Amniotic stem cell (primary cell): ENCODE measurements at places on chromosomes 6 and 20.

DNA sequence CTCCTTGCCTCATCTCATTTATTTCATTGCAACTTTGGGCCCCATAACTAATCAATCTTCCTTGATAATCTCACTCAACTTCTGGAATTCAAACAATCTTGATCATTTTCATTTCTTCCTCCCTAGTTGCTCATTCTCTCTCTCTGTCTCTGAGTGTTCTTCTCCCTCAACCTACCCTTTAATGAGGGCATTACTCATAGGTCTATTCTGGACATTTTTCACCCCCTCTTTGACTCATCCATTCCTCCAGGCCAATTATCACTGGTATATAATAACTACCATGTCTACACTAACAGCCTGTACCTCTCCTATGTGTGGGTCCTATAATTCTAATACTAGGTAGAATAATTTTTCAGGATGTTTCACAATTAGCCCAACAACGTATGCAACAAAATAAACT, 78.8 kb downstream of the COL21A1 start:
- DNase-seq, result no peak

DNA sequence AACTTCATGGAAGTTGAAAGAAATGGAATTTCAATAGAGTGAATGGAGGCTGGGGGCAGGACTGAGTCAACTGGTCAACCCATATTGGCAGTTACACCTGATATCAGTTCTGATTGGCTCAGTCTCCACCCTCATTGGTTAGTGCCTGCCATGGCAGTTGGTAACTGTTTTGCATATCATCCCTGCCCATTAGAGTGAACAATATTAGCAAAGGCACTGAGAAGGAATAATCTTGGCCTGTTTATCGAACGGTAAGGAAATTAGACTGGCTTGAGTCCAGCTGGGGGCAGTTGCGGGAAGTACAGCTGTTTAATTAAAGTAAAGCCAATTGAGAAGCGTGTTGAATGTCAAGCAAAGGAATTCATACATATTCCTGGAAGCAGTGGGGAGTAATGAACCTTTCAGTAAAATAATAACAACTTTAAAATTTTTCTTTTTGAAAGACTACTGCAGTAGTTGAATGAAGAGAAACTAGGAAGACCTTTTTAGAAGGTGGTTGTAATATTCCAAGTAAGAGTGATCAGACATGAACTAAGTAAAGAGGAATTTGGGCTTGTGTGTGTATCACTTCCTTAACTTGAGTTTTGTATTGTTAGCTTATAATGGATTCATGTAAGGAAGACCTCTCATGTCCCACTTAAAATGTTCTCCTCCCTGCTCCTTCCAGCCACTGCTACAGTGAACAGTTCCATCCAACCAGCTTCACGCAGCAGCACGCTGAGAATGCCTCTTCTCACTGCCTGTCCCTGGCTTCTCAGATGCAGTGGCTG, 17.2 kb upstream of the FAM50B start:
- DNase-seq, result no peak

- DNase-seq, result no peak
Measured at GRCh38 chr20:21512634-21513180, 1.2 kb downstream of the NKX2-2 start.

DNA sequence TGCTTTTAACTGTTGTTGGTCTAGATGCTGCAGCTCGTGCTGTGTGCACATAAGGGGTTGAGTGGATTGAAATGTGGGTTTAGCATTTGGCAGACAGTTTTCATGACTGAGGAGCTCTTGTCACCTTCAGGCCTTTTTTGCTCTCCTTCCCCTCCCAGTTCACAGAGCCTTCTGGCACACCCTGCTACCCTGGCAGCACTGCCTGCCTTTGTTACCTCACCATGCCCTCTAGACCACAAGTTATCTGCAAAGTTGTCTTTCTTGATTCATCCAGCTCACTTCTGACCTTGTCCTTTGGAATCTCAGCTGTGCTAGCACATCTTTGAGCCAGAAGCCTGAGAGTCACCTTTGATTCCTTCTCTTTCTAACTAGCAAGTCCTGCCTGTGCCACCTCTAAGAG, 348.9 kb upstream of the ZFP64 start:
- no peak for DNase-seq

DNA sequence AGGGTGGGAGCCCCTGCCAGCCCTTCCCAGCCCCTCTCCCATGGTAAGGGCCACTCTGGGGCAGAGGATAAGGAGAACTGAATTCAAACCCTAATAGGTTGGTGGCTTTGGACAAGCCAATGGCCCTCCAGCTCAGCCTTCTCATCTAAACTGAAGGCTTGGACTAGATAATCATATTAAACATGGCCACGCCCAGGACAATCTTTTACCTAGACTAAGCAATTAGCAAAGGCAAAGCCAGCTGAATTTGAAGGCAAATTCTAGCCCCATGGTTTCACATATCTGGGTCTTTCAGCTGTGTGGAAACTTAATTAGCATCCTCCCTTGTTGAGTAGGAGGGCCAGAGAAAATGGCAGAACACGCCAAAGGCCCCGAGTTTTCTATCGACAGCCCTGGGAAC, 10.7 kb downstream of the SLC22A23 start:
- no peak for DNase-seq

DNA sequence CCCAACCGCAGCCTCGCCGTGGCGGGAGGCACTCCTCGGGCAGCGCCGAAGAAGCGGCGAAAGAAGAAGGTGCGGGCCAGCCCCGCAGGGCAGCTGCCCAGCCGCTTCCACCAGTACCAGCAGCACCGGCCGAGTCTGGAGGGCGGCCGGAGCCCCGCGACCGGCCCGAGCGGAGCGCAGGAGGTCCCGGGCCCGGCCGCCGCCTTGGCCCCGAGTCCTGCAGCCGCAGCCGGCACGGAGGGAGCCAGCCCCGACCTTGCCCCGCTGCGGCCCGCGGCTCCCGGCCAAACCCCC, 525 bp downstream of the PNRC1 start:
- DNase-seq, result no peak

- DNase-seq, result no peak
Measured at GRCh38 chr20:32249030-32249738, 28.3 kb upstream of the KIF3B start.

DNA sequence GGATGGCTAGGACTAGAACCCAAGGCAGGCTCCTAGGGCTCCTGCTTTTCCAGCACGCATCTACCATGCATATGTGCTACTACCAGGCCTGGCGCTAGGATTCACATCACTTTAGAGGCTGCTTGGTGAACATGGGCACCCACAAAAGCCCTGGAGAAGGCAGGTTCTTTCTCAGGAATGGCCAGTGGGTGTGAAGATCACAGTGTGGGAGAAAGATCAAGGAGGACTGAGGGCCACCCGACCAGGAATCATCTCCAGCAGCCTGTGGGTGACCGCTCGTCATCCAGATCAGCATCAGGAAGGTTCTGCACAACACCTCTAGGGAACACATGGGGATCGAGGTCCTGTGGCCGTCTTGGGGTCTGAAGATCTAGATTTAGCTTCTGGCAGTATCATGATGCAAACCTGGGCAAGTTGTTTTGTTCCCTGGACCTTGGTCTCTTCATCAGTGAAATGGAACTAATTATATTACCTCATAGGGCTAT, 27.3 kb downstream of the SRSF3 start:
- DNase-seq, result no peak

GRCh38 chr20:40181676-40182075, 507.4 kb downstream of the MAFB start:
- no peak for DNase-seq

DNA sequence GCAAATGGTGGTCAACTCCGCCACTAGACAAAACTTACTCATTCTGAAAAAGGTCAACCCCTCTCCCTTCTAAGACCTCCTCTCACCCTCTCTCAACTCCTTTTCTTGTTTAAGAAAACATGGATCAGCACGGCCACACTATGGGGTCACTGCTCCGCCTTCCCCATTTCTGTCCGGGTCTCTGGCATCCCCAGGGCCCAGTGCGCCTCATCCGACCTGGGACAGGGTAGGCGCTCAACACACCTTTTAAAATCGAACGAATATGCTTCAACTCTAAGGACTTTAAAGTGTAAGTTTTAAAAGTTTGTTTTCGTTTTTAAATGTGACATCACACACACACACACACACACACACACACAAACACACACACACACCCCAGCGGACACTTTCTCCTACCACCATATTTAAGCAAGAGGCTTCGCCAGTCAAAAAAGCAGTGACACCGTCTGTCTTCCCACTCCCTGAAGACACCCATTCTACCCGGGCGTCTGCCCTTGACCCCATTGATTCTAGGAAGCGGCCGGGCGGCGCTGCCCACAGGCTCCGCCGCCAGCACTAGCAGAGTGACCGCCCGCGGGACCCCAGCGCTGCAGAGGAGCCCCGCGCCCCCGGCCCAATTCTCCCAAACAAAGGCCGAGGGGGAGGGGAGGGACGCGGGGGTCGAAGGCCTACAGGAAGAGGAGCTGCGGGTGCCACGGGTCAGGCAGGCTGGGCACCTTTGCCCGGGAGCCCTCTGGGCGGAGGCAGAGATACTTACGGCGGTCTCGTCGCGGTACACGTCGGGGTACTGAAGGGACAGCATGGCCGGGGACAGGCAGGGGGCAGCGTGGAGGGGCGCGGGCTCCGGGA, 568 bp downstream of the PREP start:
- no peak for DNase-seq

GRCh38 chr6:45455408-45455807, 77.7 kb upstream of the SUPT3H start:
- no peak for DNase-seq

DNA sequence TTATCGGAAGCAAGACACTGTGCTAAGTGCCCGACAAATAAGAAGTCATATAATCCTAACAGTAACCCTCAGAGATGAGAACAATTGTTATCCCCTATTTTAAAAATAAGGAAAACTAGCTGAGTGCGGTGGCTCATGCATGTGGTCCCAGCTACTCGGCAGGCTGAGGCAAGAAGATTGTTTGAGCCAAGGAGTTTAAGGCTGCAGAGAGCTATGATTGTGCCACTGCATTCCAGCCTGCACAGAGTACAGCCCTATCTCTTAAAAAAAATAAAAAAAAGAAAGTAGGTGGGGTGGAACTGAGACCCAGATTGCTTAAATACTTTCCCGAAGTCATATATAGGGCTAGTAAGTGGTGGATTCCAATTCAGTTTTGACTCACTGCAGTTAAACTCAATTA, 84.7 kb downstream of the UST start:
- no peak for DNase-seq

GRCh38 chr6:14271789-14272736, 154.5 kb downstream of the CD83 start:
- no peak for DNase-seq

GRCh38 chr20:54469293-54469692, 6.1 kb upstream of the DOK5 start:
- no peak for DNase-seq

GRCh38 chr6:166589337-166589731, 2.9 kb upstream of the RAMACL start:
- no peak for DNase-seq

DNA sequence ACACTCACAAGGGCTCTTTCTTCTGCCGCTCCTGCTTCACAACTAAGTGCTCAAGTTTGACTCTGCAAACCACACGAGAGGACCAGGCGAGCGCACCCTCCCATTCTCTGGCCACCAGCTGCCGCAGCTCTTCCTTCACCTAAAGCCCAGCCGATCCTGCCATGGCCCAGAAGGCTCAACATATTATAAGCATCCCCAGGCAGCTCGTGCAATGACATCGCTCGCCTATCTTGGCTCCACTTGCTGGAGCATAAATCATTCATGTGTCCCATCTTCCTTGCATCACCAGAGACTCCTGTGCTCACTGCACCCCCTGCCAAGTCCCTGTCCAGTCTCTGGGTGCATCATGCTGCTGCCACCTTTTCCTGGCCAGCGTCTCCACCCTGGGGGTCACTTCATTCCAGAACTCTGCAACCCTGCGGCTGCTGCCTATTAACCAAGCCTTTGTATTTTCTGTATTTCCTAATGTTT, 59.0 kb downstream of the PSMG4 start:
- DNase-seq, result no peak

DNA sequence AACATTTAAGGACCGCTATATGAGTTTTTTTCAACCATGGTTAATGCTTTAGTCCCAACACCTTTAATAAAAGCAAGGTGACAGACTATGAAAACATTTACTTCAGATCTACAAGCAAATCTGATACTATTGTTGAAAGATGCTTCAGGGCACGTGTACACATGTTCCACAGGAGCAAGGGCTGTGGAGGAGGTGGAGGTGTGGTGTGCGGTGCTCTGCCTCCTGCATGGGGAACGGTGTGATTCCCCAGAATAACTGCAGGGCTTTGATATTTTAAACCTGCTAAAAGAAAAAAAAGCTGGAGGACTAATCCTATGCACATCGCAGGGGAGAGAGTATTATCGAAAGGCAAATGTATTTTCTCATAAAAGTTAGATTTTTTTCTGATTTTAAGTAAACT, 188.1 kb upstream of the CEP162 start:
- no peak for DNase-seq

DNA sequence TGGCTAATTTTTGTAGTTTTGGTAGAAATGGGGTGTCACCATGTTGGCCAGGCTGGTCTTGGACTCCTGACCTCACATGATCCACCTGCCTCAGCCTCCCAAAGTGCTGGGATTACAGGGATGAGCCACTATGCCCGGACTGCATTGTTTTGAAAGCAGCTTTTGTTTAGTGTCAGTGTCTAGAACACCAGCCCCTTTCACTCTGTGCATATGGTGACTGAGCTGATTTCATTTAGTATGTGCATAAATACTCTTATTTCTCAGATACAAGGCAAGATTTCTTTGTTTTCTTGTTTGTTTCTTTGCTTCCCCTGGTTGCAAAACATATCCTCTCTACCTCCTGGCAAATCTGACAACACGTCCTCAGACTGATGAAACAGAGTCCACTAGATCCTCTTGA, 152.8 kb upstream of the CHD6 start:
- no peak for DNase-seq

DNA sequence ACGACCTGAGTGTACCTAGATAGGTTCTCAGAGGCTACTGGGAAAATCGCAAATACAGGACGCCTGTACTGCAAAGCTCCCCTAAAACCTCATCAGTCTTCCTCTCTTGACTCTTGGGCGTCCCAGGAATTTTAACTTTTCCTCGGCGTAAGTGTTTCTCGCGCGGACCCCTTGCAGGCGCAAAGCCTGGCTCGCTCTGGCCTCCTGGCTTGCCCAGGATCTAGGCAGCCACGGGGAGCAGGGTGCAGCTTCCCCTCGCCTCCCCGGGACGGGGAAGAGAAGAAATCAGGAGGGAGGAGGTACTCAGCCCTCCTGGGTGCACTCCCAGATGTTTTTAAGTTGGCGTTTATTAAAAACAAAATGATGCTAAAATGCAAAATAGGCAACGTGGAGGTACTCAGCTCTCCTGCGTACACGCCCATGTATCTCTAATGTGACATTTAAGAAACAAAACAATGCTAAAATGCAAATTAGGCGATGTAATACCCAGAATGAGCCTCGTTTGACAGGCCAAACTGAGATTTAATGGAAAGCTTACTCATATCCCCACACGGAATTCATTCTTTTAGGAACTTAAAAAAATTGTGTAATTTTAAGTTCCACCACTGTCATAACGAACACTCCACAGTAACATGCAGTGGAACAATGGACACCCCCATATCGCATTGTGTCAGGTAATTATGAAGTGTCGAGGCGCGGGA, 1.6 kb upstream of the SOBP start:
- no peak for DNase-seq

- DNase-seq, result no peak
Measured at GRCh38 chr6:140101367-140101766, 726.9 kb upstream of the CITED2 start.

- no peak for DNase-seq
Measured at GRCh38 chr6:36505744-36506534, 41.3 kb downstream of the STK38 start.
